Stimulated activated CD8-positive, alpha-beta memory T cell treated with anti-CD3 and anti-CD28 coated beads, Interleukin-15, amount 100 ng/mL, for 1 hour (primary cell): ENCODE measurements at places on chromosomes 6 and 20.

DNA sequence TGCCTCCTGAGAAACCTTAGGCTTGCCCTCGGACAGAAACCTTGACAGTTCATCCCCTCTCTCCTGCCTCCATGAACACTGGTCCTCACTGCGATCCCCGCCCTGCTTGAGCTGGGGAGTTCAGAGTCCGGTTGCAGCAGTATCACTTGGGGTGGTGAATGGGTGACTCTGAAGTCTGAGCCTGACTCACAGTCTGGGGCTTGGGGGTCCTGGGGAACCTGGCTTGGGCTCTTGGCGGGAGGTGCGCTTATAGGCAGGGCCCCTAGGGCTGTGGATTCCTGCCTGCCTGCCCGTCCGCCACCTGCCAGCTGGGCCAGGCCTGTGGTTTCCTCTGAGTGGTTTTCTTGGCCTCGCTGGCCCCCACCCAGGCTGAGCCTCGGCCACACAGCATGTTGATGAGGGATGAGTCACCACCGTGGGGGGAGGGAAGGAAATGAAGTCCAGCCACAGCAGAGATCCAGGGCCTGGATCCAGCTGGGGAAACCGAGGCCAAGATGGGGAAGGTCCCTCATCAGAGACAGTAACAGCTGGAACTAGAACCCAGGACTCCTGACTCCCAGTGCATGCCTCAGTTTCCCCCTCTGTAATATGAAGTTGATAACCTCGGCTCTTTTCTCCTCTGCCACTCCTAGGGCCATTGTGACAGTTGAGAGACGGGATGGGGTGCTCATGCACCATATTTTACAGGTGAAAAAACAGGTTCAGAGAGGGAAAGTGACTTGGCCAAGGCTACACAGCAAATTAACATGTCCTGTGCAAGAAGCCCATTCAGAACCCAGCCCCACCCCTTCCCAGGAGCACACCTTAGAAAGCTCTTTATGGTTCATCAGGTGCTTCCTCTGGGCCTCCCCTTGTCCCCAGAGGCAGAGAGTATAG, 9.2 kb downstream of the FOXS1 start:
- DNase-seq, result no peak

GRCh38 chr6:25302677-25303128, 23.5 kb downstream of the CARMIL1 start:
- no peak for DNase-seq

DNA sequence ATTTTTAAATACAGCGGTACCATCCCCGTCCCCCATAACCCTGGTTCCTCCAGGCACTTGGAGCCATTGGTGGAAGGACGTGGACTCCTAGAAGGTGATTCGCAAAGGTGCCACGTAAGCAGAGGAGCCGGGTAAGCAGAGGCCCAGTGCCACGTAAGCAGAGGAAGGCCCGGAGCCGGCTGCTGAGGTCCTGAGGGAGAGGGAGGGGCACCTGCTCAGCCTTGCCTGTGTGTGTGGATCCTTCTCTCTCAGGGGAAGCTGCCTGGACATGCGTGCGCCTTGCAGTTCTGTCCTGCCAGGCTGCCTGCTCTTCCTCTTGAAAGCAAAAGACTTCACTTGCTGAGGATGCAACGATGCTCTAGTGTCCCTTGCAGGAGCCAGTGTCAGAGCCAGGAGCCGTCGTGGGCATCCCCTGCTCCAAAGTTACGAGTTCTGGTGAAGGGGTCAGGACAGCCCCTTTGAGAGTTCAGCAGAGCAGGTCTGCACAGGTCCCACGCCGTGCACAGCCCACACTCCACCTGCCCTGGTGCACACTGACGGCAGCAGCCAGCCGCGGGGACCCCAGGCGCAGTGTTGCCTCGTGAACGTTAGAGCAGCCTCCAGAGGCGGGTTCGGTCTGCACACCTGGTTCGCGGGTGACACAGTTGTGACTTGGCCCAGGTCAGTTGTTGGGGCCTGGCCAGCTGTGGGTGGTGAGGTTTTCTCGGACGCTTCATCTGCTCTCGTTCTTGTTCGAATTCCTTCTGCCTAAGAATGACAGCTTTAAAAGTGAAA, 1.9 kb upstream of the NKAIN4 start:
- no peak for DNase-seq

GRCh38 chr20:14401479-14402138, 64.2 kb upstream of the FLRT3 start:
- DNase-seq, result no peak

- no peak for DNase-seq
Measured at GRCh38 chr6:126685182-126685581, 345.3 kb downstream of the CENPW start.
